ENCODE measurements at places on chromosomes 12 and 14. TPM values are rescaled to one million over a fixed set of nuclear protein-coding genes. Genes with fewer than 3 reads are reported as not detected.

DNA sequence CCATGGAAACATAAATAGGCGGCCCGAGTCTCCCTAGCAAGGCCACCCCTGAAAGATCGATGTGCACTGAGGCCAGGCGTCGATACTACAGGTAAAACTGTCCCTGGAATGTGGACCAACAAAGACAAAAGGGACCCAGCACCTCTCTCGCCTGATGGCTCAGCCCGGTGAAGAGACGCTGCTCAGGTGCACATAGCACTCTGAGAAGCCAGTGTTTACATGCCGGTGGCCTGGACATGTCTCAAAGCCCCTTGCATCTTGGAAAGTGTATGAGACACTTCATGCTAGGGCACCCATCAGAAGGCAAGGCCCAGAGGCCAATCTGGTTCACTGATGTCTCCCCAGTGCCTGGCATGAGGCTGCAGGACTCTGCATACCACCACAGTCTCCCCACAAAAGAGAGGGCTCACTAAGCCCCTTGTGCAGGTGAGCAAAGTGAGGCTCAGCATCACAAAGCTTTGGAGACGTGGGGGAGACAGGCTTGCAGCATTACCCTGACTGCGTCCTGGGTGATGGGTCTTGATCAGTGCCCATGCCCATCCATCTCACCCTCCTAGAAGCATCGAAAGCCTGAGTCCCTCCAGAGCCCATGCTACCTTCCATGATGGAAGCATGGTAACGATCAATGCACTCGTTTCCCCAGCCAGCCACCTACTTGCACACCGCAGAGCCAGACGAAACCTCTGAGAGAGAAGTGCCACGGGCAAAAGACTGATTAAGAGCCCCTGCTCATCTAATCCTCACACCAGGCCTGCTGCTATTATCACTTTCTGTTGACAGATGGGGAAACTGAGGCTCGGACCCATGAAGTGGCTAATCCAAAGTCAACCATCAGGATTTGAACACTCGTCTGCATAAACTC lies 16.1 kb downstream of the BCL11B start:
- H3K4me3 ChIP-seq: no peak overlapping the region
- no peak for DNase-seq
- no peak overlapping the region for H3K27ac ChIP-seq
- H3K4me1 ChIP-seq: no peaks in the 10 kb centered on the region
- H3K36me3 ChIP-seq: no peaks in the 10 kb centered on the region
- H3K27me3 ChIP-seq: no peaks in the 10 kb centered on the region

DNA sequence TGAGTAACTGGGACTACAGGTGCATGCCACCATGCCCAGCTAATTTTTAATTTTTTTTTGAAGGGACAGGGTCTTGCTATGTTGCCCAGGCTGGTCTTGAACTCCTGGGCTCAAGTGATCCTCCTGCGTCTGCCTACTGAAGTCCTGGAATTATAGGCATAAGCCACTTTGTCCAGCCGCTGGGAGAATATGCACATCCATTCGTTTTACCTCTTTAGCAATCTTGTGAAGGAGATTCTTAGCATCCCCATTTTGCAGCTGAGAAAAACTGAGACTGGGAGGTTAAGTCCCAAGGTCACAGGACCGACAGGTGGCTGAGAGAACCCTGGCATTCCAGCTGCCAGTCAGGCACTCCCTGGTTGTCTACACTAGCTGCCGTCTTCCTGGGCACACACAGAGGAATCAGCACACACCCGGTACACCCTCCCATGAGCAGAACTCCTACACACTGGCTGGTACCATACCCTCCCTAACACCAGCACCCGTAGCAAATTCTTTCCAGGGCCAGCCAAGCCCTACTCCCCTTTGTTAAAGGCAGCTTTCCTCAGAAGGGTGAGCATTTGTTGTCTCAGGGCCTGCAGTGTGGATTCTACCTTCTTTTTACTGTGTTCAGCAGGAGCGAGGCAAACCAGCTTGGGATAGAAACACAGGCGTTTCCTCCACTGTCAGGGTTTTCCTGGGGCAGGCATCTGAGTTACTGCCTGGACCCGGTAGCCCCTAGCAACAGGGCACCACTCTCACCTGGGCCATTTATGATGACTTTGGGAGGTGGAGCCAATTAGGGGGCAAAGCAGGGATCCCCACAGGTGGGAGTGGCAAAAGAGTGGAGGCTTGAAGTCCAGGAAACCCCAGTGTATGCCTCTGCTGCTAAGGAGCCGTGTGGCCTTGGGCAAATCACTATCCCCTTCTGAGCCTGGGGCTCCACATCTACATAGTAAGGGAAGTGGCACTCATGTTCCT lies 70.2 kb downstream of the IRF2BPL start:
- H3K4me3 ChIP-seq: no peak overlapping the region
- H3K36me3 ChIP-seq: no peaks in the 10 kb centered on the region
- no peak for DNase-seq
- no peaks in the 10 kb centered on the region for H3K27me3 ChIP-seq

The TUNAR gene
- total RNA-seq: not detected

The OR6C2 gene
- not detected for total RNA-seq

The ADCY4 gene
- 43.1 TPM for total RNA-seq

All from thyroid gland (tissue), 4 donors.